ENCODE measurements at places on chromosomes 12 and 14.

- DNase-seq, result no peak
These were observed 90.1 kb downstream of the ADCK1 start for GRCh38 chr14:77889971-77890442.

DNA sequence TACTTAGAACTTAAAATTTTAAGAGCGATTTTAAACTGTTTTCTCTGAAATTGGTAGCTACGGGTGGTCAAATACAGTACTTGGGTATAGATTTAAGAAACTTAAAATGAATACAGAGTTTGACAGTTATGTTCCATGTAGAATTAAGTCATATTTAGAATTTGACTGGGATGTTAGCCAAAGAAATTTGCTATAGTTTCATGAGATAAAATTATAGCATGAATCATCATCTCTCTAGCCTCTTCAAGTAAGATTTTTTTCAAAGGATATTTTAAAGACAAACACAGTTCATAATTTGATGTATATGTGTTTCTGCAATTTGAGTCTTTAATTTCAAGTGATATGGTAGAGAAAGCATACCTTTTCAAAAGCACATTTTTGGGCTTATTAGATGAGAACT lies 41.0 kb downstream of the ZCRB1 start:
- no peak for DNase-seq

DNA sequence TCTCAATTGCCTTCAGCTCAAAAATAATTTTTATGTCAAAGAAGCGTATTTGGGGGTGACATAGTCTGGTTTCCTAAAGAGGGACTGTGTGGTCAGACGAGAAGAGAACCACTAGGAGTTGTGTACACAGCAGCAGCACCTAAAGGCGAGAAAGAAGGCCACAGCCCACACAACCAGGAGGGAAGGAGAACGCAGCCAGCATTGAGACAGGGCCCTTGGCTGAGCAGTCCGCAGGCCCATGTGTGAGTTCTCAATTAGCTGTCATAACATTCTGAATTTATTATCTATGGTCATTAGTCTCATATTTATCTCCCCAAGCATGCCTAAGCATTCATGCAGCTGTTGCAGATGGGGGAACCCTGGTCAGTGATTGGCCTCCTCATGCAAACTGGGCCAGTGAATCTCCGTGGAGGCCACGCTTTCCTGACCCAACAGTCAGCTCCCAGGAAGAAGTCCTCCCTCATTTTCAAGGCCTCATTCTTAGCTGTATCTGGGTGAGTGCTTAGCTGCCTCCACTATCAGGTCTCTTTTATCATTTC lies 81.2 kb upstream of the ATF7IP start:
- DNase-seq, result no peak

DNA sequence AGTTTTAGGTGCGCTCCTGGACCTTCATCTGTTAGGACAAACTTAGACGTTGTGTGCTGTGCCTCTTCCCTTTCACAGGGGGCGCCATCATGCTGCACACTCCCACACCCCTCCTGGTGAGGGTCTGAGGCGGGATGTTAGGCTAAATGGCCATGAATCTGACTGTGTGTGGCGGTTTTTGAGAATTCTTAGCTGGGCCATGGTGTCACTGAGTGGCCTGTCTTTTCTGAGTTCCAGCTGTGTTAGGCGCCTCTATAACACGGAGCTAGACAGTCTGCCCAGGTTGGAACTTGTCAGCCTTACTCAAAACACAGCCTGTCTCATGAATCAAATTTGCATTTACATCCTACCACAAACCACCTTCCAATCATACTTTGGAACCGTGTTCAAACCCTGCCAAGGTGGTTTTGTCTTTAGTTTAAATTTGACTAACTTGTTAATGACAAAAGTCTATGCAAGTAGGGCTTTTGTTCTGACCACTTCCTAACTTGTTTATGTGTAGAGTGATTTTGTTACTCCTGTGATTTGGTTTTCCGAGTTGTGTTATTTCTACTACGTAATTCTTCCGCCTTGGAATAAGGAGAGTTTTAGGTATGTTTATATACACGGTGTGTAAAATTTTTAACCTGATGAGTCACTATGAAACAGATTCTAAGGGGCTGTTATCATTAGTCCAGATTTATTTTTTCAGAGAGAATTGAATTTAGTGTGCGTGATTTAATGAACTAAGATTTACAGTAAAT lies 19.6 kb downstream of the ACVR1B start:
- no peak for DNase-seq

- DNase-seq, result no peak
These were observed 53.1 kb upstream of the NPFF start for GRCh38 chr12:53560351-53560750.

GRCh38 chr14:56198438-56198837 lies 80.2 kb downstream of the PELI2 start:
- DNase-seq, result no peak

DNA sequence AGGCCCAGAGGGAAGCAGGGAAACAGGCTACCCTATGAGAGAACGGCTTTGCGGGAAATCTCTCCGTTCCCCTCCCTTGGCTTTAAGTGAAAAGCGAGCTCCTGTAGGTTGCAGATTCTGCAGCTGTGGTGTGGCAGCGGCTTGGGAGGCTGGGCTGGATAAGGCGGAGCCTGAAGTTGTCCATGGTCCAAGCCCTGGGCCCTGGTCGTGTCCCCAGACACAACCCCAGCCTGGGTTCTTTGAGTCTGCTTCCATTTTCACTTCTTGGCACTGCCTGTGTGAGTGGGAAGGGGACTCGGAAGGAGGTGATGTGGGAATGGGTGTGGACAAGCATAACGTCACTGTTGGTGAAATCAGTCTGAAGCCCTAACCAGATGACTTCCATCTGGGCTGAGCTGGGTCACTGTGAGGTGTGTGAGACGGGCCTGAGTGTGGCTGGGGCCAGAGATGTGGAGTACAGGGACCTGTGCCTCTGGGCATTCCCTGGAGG lies 43.0 kb upstream of the CTDSP2 start:
- DNase-seq, result no peak

GRCh38 chr12:5588176-5588575 lies 156.3 kb downstream of the NTF3 start:
- no peak for DNase-seq

DNA sequence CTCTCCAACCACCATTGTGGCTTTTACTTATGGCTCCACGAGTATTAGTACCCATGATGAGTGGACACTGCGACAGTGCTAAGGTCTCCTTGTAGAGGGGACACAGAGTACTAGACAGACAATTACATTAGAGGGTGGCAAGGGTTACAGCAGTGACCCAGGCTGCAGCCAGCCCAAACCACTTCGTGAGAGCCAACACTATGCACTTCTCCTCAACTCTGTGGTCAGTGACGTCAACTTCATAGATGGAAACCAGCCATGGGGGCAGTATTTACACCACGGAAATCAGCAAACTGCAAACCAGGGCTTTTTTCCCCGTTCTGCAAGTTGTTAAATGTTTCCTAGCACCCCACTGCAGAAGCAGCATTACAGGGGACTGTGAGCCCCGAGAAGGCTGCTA lies 61.6 kb upstream of the ZFP36L1 start:
- no peak for DNase-seq

- no peak for DNase-seq
These were observed 13.3 kb downstream of the CCND2 start for GRCh38 chr12:4286771-4287317.

DNA sequence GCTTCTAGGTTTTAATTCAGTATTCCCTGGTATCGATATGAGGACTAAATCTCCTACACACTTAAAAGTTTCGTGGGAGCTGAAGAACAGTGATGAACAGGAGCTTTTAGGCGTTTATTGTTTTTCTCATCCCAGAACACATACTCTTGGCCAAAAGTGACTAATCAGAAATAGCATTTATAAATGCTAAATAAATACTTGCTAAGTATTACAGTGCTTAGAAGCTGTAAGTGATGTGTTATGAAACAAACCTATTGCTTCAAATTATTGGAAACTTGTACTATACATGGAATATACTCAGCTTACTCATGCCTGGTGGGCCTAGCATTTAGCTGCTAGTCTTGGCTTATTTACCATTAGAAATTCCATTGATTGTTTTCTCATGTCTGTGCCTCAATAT lies 24.9 kb downstream of the FRS2 start:
- no peak for DNase-seq
